Activated CD4-positive, alpha-beta T cell treated with anti-CD3 and anti-CD28 coated beads for 1 hour (primary cell): ENCODE measurements at places on chromosomes 1 and 21.
A peak's percentile ranks its signal among the peaks of the same experiment; 100 is the strongest.

GRCh38 chr1:148166558-148167492 lies 14.7 kb upstream of the NBPF11 start:
- no peak for DNase-seq

DNA sequence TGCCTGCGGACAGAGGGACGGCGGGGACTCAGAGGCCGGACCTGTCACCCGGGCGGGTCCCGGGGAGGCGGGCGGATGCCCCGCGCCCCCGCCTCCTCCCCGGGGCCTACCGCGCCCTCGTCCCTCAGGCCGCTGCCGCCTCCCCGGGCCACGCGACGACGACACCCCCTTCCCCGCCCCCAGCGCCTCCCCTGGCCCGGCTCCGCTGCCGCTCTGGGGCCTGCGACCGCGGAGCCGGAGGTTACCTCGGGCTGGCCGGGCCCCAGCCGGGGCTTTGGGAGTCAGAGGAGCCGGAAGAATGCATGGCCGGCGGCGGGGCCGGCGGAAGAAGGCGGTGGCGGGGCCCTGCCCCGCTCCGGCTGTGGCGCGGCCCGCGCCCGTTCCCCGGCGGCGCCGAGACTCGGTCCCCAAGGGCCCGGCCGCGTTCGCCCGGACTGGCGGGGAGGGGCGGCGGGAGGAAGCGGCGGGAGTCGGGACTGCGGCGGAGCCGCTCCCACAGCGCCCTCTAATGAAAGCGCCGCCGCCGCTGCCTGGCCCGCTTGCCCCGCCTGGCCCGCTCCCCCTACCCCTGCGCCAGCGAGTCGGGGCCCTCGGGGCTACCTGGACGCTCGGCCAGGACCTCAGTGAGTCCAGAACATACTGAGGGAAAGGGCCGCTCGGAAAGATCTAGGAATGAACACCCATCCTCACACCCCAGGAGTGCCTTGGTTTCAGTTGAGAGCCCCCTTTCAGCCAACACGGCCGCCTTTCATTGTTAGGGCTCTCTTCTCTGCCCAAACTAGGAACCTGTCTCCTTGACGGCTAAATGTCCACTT lies at the start of gene LPGAT1:
LPGAT1 (minus strand) TSS at position 436 of the 815 bp plus-strand sequence. CDS start 1,467 bp downstream, outside the sequence.
- DNase-seq, result peak; percentile 59

GRCh38 chr21:27570306-27570868 lies 603.5 kb upstream of the ADAMTS5 start:
- no peak for DNase-seq

DNA sequence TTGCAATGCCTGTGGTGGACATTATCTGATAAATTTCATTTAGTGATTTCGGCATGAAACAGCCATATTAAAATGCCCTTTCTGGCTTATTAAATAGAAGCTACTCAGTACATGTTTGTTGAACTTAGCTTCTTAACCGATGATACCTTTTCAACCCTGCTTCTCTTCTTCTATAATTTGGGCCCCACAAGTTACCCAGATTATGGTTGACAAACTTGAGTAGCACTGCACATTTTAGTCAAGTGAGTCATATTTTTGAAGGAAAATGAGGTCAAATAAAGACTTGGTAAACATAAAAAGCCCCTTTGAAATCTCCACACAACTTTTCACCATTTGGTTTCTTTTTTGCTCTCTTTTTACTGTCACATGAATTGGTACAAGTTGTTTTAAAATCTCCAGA lies 33.8 kb downstream of the GIPC2 start:
- DNase-seq, result no peak

- DNase-seq, result no peak
These were observed 28.2 kb downstream of the BATF3 start for GRCh38 chr1:212671342-212672031.

DNA sequence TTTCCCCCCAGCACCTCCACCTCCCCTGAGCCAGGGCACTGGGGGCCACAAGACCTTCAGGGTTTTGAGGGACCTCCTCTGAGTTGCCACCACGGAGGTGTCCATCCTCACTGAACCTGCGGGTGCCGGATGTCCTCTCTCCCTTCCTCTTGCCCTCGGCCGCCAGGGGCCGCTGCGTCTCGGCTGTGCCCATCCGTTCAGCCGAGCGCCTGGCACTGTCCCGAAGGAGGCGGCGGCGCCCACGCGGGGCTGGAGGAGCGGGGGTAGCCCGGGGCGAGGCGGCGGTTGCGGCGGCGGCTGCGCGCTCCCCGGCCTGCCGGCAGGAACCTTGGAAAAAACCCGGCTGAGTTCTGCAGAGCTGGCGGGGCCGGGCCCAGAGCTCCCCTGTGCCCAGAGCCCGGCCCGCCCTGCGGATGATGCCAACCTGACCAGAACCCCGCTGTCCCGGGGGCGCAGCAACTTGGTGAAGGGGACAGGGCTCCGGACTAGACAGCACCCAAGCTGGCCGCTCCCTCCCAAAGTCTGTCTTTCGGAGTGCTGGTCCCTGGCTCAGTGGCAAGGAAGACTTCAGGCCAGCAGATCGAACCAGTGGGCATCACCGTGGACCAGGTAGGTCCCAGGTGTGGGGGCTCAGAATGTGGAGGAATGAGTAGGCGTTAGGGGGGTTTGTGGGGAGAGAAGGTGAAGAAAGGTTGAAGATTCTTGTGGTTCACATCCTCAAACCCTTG lies 3.7 kb upstream of the PPM1J start:
- peak; percentile 58 for DNase-seq

DNA sequence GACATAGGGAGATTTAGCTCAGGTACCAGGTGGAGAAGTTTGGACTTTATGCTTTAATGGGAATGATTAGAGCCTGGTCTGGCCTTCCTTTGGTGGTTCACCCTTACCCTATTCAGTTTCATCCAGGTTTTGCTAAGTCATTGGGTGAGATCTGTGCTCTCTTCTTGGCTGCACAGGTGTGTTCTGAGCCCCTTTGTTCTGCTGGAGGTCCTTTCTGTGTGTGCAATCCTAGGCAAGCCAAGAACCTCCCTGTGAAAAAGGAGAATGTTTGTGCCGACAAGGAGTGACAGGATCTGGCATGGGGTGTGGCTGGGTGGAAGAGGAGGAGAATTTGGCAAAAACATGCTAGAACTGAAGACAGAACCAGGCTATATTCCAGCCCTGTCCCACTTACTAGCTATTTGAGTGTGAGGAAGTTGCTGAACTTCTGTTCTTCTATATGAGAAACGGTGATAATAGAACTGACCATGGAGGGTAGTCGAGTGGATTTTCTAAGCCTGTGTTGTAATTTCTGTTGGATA lies 4.6 kb downstream of the GSTM5 start:
- DNase-seq, result no peak

- no peak for DNase-seq
These were observed 261.6 kb downstream of the CAMTA1 start for GRCh38 chr1:7046891-7047290.

GRCh38 chr1:8077120-8077573 lies 51.0 kb upstream of the ERRFI1 start:
- DNase-seq, result no peak

DNA sequence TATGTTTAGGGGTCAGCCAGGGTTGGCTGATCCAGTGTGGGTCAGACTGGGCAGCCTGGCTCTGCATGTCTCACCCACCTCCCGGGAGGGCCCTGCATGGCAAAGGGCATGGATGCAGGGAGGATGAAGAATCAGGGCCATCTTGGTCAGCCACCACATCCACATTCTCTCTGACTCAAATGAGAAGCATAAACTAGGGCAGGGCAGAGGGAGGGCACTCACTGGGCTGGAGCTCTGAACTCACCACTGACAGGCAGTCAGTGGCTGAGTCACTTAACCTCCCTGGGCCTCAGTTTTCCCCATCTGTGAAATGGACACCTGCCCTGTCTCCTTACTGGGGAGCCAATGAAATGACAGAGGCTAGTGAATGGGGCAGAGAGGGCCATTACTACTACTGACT lies 4.3 kb upstream of the CELA2A start:
- DNase-seq, result no peak

DNA sequence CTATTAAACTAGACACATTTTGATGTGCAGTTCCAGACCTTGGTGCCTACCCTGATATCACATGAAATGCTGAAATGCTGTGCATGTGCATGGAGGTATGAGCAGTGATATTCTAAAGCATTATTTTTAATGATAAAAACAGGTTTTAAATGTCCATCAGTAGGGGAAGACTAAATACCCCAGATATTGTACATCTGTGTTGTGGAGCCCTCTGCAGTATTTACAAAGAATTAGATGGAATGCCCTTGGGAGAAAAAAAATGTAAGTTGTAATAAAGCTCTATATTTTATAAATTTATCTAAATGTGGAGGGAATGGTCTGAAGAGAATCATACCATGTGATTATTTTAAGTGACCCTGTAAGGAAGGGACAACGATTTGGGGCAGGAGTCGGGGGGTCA lies 39.1 kb upstream of the IGSF5 start:
- DNase-seq, result no peak

DNA sequence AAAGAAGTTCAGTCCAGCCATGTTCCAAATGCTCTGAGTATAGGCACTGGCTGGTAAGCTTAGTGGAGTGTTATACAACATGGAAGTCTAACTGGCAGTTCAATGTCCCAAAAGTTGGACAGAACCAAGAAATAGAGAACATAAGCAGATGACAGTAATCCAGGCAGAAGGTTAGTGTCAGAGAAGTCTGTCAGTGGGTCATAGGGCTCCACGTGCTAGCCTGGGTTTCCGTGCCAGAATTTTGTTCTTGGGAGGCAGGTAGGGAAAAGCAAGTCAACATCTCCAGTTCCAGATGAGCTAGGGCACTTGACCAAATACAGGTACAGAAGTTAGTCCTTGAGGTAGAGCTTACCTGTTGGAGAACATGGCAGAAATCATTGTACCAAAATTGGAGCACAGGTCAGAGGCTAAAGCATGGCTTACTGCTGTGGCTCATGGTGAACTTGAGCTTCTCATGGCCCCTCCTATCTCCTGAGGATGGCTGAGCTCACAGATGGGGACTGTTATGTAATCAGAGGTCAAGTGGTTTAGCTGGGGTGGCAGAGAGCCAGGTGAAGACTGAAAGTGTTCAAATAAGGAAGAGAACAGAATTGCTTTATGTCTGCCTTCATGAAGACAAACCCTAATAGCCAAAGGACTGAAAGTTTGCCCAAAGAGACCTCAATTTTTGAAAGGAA lies 170.8 kb downstream of the NFIA start:
- no peak for DNase-seq

GRCh38 chr1:230906226-230906625 lies 37.9 kb upstream of the C1orf198 start:
- DNase-seq, result no peak

- DNase-seq, result no peak
These were observed 128.8 kb downstream of the KCNN3 start for GRCh38 chr1:154741327-154741726.

DNA sequence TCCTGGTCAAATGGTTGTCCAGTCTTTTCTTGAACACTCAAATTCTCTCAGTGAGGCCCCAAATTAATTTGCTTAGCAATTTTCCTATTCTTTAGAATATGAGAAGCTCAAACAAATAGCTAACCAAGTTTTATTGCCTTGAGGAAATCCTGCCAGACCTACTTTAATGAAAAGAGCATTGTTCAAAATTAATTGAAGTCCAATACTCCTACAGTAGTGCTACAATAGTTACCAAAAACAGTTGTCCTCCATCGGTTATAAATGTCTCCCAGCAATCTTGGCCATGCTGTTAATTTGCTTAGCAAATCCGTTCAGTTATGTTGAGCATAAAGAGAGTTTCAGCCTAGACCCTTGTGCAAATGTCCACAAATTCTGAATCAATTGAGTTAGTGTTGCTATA lies 112.9 kb downstream of the MAB21L3 start:
- no peak for DNase-seq

GRCh38 chr1:88774151-88774556 lies 90.1 kb downstream of the PKN2 start:
- DNase-seq, result no peak

GRCh38 chr21:46028573-46029091 lies 47.1 kb downstream of the COL6A1 start:
- no peak for DNase-seq

DNA sequence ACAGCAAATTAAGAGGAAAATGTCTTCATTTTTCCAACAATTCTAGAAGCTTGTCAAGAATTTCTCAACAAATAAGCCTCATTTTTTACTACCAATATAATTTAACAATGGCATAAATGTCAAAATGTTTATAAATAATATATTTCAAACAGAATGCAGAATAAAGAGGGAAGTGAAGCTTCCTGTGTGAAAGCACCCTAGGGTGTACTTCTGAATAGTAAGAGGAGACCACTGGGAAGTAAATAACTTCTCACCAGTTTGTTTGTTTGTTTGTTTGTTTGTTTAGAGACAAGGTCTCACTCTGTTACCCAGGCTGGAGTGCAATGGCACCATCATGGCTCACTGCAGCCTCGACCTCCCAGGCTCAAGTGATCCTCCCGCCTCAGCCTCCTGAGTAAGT lies 244.3 kb downstream of the SLC45A1 start:
- no peak for DNase-seq
